ENCODE measurements at places on chromosomes 1 and 21. TPM values are rescaled to one million over a fixed set of nuclear protein-coding genes. Genes with fewer than 3 reads are reported as not detected.

Gene TMEM269
- 0.15 TPM for total RNA-seq

Gene ADGRL2
- 112 TPM for total RNA-seq

Gene ELAPOR1
- 0.33 TPM for total RNA-seq

Gene KIF2C
- 2.2 TPM for total RNA-seq

Gene SH2D5
- 4.2 TPM for total RNA-seq

Gene ZMYND12
- total RNA-seq: 0.29 TPM

Gene OR2M3
- total RNA-seq: not detected

Gene KCNA3
- 3.5 TPM for total RNA-seq

Gene RNU1-2
- under 0.01 TPM for total RNA-seq

Gene VPS26C
- total RNA-seq: 104 TPM

Gene MMEL1
- under 0.01 TPM for total RNA-seq

Gene LGR6
- total RNA-seq: not detected

Gene PPIAL4G
- not detected for total RNA-seq

Gene NCF2
- 0.15 TPM for total RNA-seq

Gene CLDN14
- not detected for total RNA-seq

Gene WNT9A
- 3.5 TPM for total RNA-seq

Gene LORICRIN
- not detected for total RNA-seq

Gene FDPS
- total RNA-seq: 136 TPM

Gene ITGB3BP
- total RNA-seq: 9.3 TPM

Gene HUNK
- not detected for total RNA-seq

Gene FAM43B
- total RNA-seq: 0.33 TPM

Gene SEMA4A
- total RNA-seq: 1.8 TPM

Gene C1orf116
- not detected for total RNA-seq

Gene RBP7
- not detected for total RNA-seq

Gene LAPTM5
- total RNA-seq: not detected

Gene MNDA
- not detected for total RNA-seq

Gene CYP4A11
- total RNA-seq: not detected

Gene RBM15
- total RNA-seq: 34.2 TPM

Gene ZNF672
- 23.0 TPM for total RNA-seq

Gene CSF3R
- not detected for total RNA-seq

Gene TMEM125
- total RNA-seq: not detected

Gene TACSTD2
- 0.33 TPM for total RNA-seq

Gene AADACL4
- not detected for total RNA-seq

Gene PRAMEF1
- not detected for total RNA-seq

Gene CFAP74
- not detected for total RNA-seq

Gene PLA2G2D
- not detected for total RNA-seq

Gene KCNN3
- total RNA-seq: under 0.01 TPM

Gene IL10
- not detected for total RNA-seq

Gene MROH9
- total RNA-seq: not detected

Gene ATG4C
- total RNA-seq: 9.7 TPM

Gene USH2A
- total RNA-seq: not detected

Gene PLEKHO1
- total RNA-seq: 48.7 TPM

Gene FCRL5
- not detected for total RNA-seq

Gene MRPS6
- 12.6 TPM for total RNA-seq

Gene CLCA1
- 0.15 TPM for total RNA-seq

Gene WNT4
- total RNA-seq: not detected

Gene S100A3
- 8.6 TPM for total RNA-seq

Gene HFM1
- 0.17 TPM for total RNA-seq

Gene TMEM79
- 1.3 TPM for total RNA-seq

Gene ERICH3
- total RNA-seq: not detected

Gene FALEC
- total RNA-seq: not detected

Gene PEAR1
- 5.6 TPM for total RNA-seq

Gene PTCH2
- 0.33 TPM for total RNA-seq

Gene CSMD2
- 5.0 TPM for total RNA-seq

Gene OR2T3
- total RNA-seq: not detected

Gene RGS1
- total RNA-seq: not detected

Gene SELE
- 0.17 TPM for total RNA-seq

Gene FASLG
- total RNA-seq: not detected

Gene ACTN2
- total RNA-seq: under 0.01 TPM

Gene FCGR1A
- total RNA-seq: not detected
